ENCODE measurements at places on chromosomes 6 and 20.

- DNase-seq = no peak
Measured at GRCh38 chr6:124002377-124003081, 198.9 kb downstream of the NKAIN2 start.

- DNase-seq = no peak
Measured at GRCh38 chr6:158938811-158939254, 61.2 kb downstream of the RSPH3 start.

GRCh38 chr6:54525731-54526130, 217.5 kb downstream of the TINAG start:
- DNase-seq = no peak

GRCh38 chr6:81331526-81331925, 421.0 kb downstream of the TENT5A start:
- DNase-seq = no peak

DNA sequence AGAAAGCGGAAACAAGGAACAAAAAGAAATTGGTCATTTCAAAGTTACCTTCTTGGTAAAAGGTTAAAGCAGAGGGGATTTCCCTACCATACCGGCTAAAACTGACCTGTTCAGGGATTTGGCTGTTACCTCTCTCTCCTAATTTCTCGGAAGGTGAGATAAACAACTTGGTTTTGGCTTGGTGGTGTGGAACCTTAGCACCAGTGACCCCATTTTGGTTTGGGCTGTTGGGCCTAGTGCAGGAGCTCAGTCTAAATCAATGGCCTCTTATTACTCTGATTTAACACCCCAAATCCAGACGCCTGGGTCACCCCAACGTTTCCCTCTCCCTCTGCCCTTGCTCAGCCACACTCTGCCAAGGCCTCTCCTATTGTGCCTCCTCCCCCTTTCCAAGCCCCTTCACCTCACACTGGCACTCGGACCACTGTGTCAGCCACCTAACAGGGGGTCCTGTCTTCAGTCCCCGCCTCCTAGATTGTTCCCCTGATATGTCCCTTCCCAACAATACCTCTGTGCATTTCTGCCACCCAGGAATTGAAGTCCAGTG, 8.3 kb downstream of the NCR2 start:
- no peak for DNase-seq

DNA sequence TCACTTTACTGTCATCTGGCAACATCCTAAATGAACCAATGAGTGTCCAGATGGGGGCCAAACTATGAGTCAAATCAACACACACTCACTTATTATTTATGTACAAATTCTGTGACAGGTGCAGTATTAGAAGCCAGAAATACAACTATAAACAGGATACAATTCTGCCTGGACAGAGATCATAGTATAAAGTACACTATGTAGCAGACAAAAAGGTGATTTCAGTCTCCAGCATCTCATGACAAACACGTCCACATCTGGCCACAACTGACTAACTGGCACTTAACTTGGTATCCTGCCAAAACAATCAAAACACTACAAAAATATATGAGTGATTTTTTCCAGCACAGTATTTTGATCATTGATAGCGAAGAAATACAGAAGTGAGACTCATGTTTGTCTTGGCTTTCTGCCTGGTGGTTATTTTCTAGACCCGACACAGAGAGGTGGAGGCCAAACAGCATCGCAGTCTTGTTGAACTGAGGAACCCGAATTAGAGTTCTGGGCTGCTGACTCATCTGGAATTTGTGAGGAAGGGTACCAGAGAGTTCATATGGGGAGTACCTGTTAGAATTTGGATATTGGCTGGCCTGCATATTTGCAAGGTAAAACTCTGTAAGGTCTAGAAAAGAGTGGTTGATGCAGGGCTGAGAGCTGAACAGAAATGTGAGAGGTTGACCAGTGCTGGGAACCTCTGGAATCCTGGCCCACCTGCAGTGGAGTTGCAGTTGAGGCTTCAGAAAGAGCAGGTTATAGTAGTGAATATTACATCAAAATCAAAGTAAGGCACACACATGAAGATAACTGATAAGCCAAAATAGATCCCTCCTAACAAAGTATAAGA, 475.2 kb downstream of the PTPRT start:
- no peak for DNase-seq

GRCh38 chr6:17892097-17892686, 95.2 kb downstream of the KIF13A start:
- DNase-seq = no peak

DNA sequence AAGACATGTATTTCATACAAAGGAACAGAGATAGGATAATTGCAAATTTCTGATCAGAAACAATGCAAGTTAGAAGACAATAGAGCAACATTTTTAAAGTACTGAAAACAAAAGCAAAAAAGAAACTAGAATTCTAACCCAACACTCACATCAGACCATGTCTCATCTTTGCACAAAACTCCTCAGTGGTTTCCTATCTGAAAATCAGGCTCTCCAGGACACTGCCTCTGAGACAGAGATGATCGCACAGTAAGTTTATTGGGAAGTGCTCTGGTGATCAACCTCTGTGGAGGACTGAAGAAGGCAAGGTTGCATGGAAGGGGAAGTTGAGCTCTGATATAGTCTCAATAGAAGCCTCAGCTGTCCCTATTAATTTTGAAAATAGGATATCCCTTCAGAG, 2.3 kb upstream of the TTBK1 start:
- no peak for DNase-seq

GRCh38 chr20:2390951-2391675, 10.4 kb downstream of the TGM6 start:
- DNase-seq = no peak

DNA sequence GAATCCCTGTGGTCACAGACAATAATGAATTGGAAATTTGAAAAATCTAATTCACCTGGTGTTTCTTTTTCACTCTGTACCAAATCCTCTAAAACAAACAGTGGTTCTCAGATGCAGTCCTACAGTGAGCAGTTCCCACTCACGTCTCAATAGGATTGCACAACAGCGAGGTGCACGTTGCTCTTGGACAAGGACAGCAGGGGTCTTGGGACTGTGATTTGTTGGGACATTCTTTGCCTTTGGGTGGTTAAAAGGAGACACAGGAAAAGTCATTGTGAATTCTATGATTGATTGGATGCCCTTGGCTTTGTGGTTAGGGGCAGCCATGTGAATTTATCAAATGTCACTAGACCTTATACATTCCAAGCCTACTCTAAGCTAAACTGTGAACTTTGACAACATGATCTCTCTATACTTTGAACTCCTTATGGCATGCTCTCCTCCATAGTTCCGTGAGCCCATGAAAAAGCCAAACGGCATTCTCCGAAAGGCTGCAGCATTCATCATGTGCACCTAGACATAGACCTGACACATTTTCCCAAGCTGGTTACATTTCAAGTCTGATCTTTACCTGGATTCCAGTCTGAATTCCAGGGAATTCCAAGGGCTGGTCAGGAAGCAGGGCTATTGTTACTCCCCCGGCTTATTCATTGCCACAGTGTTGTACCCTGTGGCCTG, 647 bp downstream of the UNC93A start:
- DNase-seq = no peak

DNA sequence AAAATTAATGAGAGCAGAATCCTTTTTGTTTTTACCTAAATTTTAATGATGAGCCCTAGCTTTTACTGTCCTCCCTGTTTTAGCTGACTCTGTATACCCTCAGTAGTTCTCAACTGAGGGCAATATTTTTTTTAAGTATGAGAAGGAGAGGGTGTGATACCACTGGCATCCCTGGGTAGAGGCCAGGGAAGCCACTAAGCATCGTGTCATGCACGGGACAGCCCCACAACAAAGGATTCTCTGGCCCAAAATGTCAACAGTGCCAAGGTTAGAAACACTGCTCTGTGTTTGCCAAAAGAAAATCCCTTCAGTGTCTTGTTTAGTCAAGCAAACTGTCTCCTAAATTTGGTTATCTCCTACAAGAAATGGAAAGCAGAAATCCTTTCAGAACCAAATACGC, 210.4 kb downstream of the KCNQ5 start:
- DNase-seq = no peak
